ENCODE measurements at places on chromosomes 7 and 10. TPM values are rescaled to one million over a fixed set of nuclear protein-coding genes. Genes with fewer than 3 reads are reported as not detected.

DNA sequence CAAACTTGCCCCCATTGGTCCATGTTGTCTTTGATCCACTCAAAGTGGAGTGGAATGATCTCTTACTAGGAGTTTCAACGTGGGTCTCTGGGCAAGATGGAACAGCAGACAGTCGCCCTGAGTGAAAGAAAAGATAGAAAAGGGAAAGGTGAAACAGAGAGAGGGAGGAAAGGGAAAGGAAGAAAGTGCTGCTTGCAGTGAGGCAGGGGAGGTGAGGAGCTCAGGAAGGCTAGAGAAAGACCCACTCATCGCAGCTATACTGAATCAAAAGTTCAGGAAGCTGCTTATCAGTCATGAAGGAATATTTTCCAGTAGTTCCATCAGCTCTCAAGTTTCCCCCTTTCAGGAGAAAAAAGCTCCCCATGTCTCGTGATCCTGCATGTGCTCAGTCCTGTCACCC lies 86.9 kb downstream of the ZNF467 start:
- no peaks in the 10 kb centered on the region for H3K4me1 ChIP-seq
- H3K27me3 ChIP-seq: peaks cover 5% of the 10 kb centered on the region
- H3K27ac ChIP-seq: no peak overlapping the region
- H3K36me3 ChIP-seq: no peaks in the 10 kb centered on the region
- H3K4me3 ChIP-seq: no peak overlapping the region
- DNase-seq: no peak

The ORAI2 gene
- 3.3 TPM for total RNA-seq

- no peaks in the 10 kb centered on the region for H3K4me1 ChIP-seq
- DNase-seq: no peak
- no peaks in the 10 kb centered on the region for H3K27me3 ChIP-seq
- no peaks in the 10 kb centered on the region for H3K36me3 ChIP-seq
Measured at GRCh38 chr7:44112997-44113763, 9.0 kb downstream of the AEBP1 start.

GRCh38 chr7:5283421-5284303 lies 919 bp downstream of the SLC29A4 start:
- H3K27ac ChIP-seq: no peak overlapping the region
- no peaks in the 10 kb centered on the region for H3K36me3 ChIP-seq
- H3K27me3 ChIP-seq: no peaks in the 10 kb centered on the region
- H3K4me3 ChIP-seq: peak overlapping the region; percentile 38

GRCh38 chr10:127571386-127571785 lies 22.3 kb downstream of the NPS start:
- no peaks in the 10 kb centered on the region for H3K4me1 ChIP-seq
- H3K36me3 ChIP-seq: no peaks in the 10 kb centered on the region
- no peak overlapping the region for H3K27ac ChIP-seq
- no peaks in the 10 kb centered on the region for H3K27me3 ChIP-seq
- H3K4me3 ChIP-seq: no peak overlapping the region
- no peak for DNase-seq

The NACAD gene
- total RNA-seq: 3.3 TPM

The METTL27 gene
- 7.4 TPM for total RNA-seq

The PTPN20 gene
- total RNA-seq: 2.7 TPM

- no peak for DNase-seq
- H3K4me1 ChIP-seq: no peaks in the 10 kb centered on the region
- H3K4me3 ChIP-seq: no peak overlapping the region
- no peaks in the 10 kb centered on the region for H3K27me3 ChIP-seq
Measured at GRCh38 chr7:51344406-51345138, 28.0 kb upstream of the COBL start.

- no peak for DNase-seq
- no peaks in the 10 kb centered on the region for H3K4me1 ChIP-seq
- no peak overlapping the region for H3K27ac ChIP-seq
- H3K4me3 ChIP-seq: no peak overlapping the region
- H3K27me3 ChIP-seq: no peaks in the 10 kb centered on the region
- no peaks in the 10 kb centered on the region for H3K36me3 ChIP-seq
Measured at GRCh38 chr10:90889636-90890035, 17.9 kb downstream of the RPP30 start.

The SLC29A4 gene
- 4.6 TPM for total RNA-seq

DNA sequence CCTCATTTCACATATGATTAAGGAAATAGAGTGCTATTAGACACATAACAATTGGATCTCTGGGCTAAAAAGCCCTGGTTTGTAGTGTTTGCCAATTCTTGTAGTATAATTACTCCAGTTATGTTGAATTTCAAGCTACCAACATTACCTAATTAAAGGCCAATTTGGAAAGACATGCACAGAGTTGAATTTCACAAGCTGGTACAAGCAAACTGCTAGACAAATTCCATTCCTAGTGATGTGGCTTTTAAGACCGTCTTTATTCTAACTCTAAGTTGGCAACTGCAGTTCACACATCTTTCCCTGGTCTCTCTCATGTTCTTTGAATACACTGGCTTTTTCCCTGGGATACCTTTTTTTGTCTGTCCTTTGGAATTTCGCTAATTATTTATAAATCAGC lies 384.1 kb upstream of the CNTNAP2 start:
- DNase-seq: no peak
- H3K4me1 ChIP-seq: no peaks in the 10 kb centered on the region
- H3K36me3 ChIP-seq: no peaks in the 10 kb centered on the region

The GATA3 gene
- total RNA-seq: 0.54 TPM

DNA sequence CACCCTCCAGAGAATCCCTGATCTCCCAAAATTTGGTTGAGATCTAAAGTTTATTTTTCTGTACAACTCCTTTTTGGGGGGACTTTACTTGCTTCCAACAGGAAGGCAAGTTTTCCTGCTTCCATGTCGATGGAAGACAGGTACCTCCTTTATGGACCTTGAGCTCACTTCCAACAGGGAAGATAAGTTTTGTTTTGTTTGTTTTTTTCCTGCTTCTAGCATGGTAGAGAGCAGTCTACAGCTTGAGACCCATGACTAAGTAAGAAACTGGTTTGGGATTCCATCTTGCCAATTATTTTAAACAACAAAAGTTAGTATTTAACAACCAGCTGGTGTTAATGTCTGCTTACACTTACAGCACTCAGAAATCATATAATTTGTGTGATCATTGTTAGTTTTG lies 74.4 kb downstream of the ST8SIA6 start:
- no peak overlapping the region for H3K27ac ChIP-seq
- no peaks in the 10 kb centered on the region for H3K4me1 ChIP-seq
- no peak for DNase-seq
- no peaks in the 10 kb centered on the region for H3K27me3 ChIP-seq
- no peak overlapping the region for H3K4me3 ChIP-seq

DNA sequence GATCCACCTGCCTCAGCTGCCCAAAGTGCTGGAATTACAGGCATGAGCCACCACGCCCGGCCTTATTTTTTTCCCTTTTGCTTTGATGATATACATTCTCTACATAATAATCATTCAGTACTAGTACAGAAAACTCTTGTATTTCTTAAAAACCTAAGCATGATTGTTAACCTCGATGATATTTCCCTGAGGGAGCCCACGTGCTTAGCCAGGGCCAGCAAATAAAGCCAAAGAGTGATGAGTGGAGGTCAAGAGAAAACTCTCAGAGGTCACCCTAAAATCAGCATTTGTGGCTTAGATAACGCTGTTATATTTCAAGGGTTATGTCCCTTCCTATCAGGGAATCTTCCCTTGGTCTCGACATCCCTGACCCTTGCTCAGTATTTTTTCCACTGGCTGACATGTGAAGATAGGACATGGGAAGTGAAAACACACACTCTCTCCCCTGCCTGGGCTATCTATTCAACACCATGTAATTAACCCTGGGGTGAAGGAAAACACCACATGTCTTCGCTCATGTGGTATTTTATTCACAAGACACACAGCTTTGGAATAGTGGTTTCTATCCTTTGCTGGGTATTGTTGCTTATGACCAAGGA lies 12.6 kb downstream of the FAM200A start:
- DNase-seq: no peak
- H3K27ac ChIP-seq: no peak overlapping the region
- no peaks in the 10 kb centered on the region for H3K4me1 ChIP-seq
- H3K27me3 ChIP-seq: no peaks in the 10 kb centered on the region
- H3K36me3 ChIP-seq: no peaks in the 10 kb centered on the region
- H3K4me3 ChIP-seq: no peak overlapping the region
